Renal cortex interstitium (tissue), 15 donors: ENCODE measurements at places on chromosomes 1 and 21. TPM values are rescaled to one million over a fixed set of nuclear protein-coding genes. Genes with fewer than 3 reads are reported as not detected.

- DNase-seq = no peak
Observed at GRCh38 chr1:12521096-12521495, 96.9 kb downstream of the DHRS3 start.

- DNase-seq = peak; percentile 30
Observed at GRCh38 chr1:20279509-20279908, 11.2 kb upstream of the VWA5B1 start.

GRCh38 chr21:34546542-34546941 is 34.5 kb upstream of the KCNE1 start:
- DNase-seq = no peak

DNA sequence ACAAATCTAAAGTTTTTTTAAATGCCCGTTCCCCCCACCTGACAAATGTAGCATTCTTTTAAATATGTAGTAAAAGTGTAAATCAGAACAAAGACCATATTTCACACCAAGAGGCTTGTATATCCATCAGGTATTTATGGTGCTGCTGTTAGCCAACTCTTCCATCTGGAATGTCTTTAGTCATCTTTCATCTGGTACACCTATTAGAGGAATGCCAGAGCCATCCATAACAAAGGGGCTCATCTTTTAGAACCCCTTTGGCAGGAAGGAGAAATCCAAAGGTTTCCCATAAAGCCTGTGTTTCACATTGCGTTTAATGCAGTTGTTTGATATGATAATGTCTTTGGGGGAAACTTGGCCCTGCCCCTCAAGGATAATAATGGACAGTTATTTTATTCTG is 79.3 kb upstream of the C1orf87 start:
- no peak for DNase-seq

DNA sequence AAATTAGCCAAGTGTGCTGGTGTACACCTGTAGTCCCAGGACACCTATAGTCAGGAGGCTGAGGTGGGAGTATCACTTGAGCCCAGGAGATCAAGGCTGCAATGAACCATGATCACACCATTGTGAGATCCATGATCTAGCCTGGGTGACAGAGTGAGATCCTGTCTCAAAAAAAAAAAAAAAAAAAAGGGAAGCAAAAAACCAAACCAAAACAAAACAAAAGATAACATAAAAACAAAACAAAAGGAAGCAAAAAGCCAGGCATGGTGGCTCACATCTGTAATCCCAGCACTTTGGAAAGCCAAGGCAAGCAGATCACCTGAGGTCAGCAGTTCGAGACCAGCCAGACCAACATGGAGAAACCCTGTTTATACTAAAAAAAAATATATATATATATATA is 9.4 kb upstream of the AKR1A1 start:
- no peak for DNase-seq

GRCh38 chr1:97160818-97161217 is 439.2 kb downstream of the PTBP2 start:
- no peak for DNase-seq

DNA sequence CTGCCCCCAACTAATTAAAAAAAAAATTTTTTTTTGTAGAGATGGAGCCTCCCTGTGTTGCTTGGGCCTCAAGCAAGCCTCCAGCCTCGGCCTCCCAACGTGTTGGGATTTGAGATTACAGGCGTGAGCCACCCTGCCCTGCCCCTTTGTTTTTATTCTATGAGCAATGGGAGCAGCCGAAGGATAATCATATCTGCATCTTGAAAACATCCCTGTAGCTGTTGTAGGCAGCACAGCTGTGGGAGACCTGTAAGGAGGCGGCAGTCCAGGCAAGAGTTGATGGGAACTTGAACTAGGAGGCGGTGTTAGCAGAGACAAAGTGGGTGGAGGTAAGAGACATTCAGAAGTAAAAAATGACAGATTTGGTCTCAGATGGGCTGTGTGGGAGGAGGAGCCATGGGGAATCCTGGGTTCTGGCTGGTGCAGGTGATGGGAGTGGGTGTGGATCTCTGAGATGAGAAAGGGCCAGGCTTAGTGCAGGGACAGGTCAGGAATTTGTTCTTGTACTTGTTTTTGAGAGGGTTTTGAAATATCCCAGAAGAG is 31.3 kb downstream of the STUM start:
- no peak for DNase-seq

DNA sequence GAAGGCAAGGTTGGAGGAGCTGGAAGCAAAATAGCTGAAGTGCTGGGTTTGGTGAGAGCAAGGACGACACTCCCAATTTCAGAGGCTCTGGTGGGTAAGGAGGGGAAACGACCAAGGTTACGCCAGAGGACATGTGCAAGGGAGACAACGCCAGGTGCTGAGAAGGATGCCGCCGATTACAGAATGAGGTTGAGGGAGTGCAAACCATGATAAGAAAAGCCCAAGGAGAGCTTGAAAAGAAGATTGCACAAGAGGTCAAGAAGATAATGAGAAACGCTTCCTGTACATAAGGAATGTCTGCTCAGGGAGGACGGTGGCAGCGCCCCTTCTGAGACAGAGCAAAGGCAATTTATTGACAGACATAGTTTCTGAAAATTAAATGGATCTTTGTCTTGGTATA is 382.0 kb upstream of the PROX1 start:
- no peak for DNase-seq

DNA sequence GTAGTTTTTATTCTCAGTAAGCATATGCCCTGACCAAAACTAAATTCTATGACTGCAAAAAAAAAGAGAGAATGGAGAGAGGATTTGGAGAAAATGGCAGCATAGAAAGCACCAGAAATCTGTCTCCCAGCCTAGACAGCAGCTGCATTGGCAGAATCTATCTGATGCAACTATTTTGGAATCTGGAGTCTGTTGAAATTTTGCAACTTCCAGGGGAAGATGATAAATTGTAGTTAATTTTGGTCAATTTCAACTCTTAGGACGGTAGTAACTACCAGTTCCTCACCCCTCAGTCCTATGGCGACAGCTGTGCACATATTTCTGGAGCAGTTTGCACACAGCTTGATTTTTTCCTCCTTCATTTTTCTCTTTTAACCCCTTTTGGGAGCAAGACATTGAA is 10.9 kb downstream of the EXO5 start:
- DNase-seq = no peak

GRCh38 chr1:174167265-174167803 is 8.0 kb downstream of the RABGAP1L start:
- DNase-seq = no peak

DNA sequence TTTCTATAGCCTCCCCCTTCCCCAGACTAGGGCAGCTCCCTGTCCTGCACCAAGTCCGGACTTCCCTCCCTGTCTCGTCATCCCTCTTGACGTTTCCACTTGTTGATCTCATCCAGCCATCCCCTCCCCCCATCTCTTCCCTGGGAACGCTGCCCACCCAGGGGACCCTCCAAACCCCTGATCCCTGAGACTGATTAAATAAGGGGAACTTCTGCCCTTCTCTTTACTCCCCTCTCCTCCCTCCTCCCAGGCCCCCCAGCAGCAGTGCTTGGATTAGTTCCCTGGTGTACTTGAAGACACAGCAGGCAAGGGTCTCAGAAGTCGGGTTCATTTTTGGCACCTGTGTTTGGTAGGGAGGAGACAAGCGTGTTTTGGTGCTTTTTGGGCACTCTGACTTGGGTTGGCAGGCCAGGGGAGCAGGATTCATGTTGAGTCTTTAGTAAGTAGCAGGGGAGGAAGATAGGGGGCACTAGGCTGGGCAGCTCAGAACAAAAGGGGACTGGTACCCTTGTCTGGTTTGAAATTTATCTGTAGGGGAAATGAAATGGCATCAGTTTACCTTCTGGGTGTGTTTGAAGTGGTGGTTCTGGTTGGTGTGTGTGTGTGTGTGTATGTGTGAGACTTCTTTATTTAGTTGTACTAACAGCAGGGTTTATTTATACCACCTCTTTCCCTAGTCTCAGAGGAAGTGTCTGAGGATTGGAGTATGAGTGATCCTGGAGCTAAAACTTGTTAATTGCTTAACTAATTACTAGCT is 11.1 kb downstream of the VANGL2 start:
- DNase-seq = no peak

GRCh38 chr1:32055416-32055815 is 17.3 kb upstream of the TMEM39B start:
- DNase-seq = no peak

- DNase-seq = no peak
Observed at GRCh38 chr21:19712441-19712840, 1285.8 kb upstream of the NCAM2 start.

DNA sequence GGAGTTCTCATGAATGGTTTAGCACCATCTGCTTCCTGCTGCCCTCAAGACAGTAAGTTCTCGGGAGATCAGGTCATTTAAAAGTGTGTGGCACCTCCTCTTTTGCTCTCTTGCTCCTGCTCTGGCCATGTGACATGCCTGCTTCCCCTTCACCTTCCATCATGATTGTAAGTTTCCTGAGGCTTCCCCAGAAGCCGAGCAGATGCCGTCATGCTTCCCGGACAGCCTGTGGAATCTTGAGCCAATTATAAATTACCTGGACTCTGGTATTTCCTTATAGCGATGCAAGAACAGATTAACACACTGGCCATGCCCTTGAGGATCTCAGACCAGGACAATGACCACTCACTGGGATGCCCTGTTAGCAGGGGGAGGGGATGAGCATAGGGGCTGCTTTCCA is 212.3 kb downstream of the MATN1 start:
- no peak for DNase-seq

- no peak for DNase-seq
Observed at GRCh38 chr21:40678681-40679284, 168.2 kb downstream of the DSCAM start.

GRCh38 chr1:205497351-205497750 is 7.1 kb upstream of the CDK18 start:
- no peak for DNase-seq

TNFAIP8L2 gene
- 1.0 TPM for polyA plus RNA-seq

FCER1G gene
- 13.6 TPM for polyA plus RNA-seq

DLGAP3 gene
- 2.5 TPM for polyA plus RNA-seq

AADACL3 gene
- not detected for polyA plus RNA-seq

CRYZL1 gene
- 74.0 TPM for polyA plus RNA-seq

CTSK gene
- polyA plus RNA-seq = 24.2 TPM

TTC22 gene
- polyA plus RNA-seq = 6.3 TPM

SPATA1 gene
- polyA plus RNA-seq = 1.6 TPM

TCHHL1 gene
- not detected for polyA plus RNA-seq
